ENCODE measurements at places on chromosomes 7 and 10. TPM values are rescaled to one million over a fixed set of nuclear protein-coding genes. Genes with fewer than 3 reads are reported as not detected.

The KCNMA1 gene
- 65.1 TPM for total RNA-seq

The MMP21 gene
- 0.03 TPM for total RNA-seq

The ZNF503 gene
- 8.8 TPM for total RNA-seq

The TFR2 gene
- 2.5 TPM for total RNA-seq

The FBXL13 gene
- total RNA-seq = 0.21 TPM

The STN1 gene
- total RNA-seq = 20.8 TPM
